Liver (tissue), 10 donors: ENCODE measurements at places on chromosomes 7 and 10. TPM values are rescaled to one million over a fixed set of nuclear protein-coding genes. Genes with fewer than 3 reads are reported as not detected.

The CDH23 gene
- 4.1 TPM for total RNA-seq

The A1CF gene
- total RNA-seq: 198 TPM

The CAMK2B gene
- not detected for total RNA-seq

The CPEB3 gene
- total RNA-seq: 8.4 TPM

The MMRN2 gene
- 12.1 TPM for total RNA-seq

The LIPK gene
- total RNA-seq: not detected

The SPDYE6 gene
- not detected for total RNA-seq

The SCART1 gene
- total RNA-seq: 1.0 TPM

The PDE6C gene
- total RNA-seq: not detected

The CLEC5A gene
- 0.33 TPM for total RNA-seq

The NEUROG3 gene
- not detected for total RNA-seq

GRCh38 chr7:136062625-136063325 is 85.6 kb upstream of the MTPN start:
- no peak for DNase-seq

DNA sequence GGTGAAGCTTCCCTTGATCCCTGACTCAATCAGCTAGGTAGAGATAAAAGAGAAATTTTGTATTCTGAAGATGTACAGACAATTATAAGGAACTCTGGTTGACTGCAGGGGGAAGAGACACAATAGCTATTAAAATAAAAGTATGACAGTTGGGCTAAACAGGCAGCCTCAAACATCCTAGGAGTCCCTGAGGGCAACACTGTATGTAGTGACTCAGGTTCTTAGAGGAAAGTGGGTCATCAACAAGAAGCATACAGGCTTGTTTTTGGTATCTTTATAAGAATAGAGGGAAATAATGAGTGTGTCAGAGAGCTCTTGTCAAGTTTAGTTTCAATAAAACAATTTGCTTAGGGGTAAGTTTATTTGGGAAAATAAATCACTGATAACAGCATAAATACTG is 150.3 kb downstream of the AUTS2 start:
- DNase-seq: no peak

GRCh38 chr7:4682621-4683042 is 537 bp downstream of the FOXK1 start:
- peak; percentile 46 for DNase-seq

DNA sequence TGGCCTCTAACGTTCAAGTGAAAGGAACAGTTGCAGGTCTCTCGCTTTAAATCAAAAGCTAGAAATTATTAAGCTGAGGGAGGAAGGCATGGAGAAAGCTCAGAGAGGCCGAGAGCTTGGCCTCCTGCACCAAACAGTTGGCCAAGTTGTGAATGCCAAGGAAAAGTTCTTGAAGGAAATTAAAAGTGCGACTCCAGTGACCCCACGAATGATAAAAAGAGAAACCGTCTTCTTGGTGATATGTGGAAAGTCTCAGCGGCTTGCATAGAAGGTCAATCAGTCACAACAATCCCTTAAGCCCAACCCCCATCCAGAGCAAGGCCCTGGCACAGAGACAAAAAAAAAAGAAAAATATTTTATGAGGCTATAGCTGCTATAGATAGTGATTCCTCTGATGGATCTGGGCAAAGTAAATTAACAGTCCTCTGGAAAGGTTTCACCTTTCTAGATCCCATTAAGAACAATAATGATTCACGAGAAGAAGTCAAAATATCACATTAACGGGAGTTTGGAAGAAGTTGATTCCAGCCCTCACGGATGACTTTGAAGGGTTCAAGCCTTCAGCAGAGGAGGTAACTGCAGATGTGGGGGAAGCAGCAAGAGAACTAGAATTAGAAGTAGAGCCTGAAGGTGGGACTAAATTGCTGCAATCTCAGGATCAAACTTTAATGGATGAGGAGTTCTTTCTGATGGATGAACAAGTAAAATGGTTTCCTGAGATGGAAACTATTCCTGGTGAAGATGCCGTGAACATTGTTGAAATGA is 42.5 kb upstream of the INPP5A start:
- DNase-seq: no peak

- no peak for DNase-seq
Observed at GRCh38 chr10:29767968-29768367, 133.2 kb upstream of the SVIL start.

- DNase-seq: no peak
Observed at GRCh38 chr10:44913350-44914081, 2.4 kb downstream of the TMEM72 start.

GRCh38 chr7:36048141-36048901 is 104.7 kb upstream of the EEPD1 start:
- DNase-seq: no peak

DNA sequence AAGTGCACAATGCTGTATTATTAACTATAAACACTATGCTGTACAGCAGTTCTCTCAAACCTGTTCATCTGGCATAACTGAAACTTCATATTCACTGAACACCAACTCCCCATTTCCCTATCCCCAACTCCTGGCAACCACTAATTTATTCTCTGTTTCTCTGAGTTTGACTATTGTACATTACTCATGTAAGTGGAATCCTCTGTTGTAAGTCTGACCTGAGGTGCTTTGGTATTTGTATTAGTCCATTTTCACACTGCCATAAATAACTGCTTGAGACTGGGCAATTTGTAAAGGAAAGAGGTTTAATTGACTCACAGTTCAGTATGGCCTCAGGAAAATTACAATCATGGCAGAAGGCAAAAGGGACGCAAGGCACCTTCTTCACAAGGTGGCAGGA is 266.3 kb downstream of the PPP1R3A start:
- DNase-seq: no peak

GRCh38 chr7:29496355-29497020 is 67.1 kb upstream of the PRR15 start:
- DNase-seq: no peak

- DNase-seq: no peak
Observed at GRCh38 chr10:87846023-87846422, 17.3 kb downstream of the KLLN start.

GRCh38 chr7:34931739-34932138 is 105.5 kb downstream of the DPY19L1 start:
- DNase-seq: no peak

GRCh38 chr7:128919881-128920799 is 9.6 kb upstream of the KCP start:
- no peak for DNase-seq

GRCh38 chr7:129907122-129907736 is 45.5 kb downstream of the UBE2H start:
- no peak for DNase-seq

DNA sequence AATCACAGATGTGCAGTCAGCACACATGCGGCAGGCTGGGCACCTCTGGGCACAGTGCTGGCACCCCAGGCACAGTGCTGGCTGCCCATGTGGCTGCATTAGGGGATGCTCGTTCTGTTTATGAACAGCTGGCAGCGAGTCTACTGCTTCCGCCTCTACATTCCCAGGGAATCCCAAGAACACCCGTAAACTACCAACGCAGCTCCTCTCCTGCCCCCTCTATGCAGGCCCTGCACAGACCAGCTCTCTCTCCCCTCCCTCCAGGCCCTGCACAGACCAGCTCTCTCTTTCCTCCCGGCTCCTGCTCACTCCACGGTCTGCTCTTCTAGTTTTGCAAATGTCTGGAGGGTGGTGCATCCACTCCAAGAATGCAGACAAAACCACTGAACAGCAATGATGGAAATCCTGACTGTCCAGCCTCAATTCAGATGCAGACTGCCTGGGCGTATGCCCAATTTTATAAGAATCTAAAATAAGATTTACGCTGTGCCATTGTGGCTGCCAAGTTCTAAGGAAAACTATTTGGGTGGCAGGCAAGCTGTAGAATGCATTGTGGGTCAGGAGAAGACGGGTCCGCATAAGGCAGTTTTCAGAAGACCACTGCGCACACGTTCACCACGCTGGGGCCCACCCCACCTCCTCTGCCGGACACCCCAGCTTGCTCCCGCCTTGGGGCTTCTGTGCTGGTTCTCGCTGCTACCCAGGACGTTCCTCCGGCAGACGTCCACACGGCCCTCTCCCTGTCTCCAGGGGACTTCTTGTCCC is 234.6 kb downstream of the ZMYND11 start:
- no peak for DNase-seq

DNA sequence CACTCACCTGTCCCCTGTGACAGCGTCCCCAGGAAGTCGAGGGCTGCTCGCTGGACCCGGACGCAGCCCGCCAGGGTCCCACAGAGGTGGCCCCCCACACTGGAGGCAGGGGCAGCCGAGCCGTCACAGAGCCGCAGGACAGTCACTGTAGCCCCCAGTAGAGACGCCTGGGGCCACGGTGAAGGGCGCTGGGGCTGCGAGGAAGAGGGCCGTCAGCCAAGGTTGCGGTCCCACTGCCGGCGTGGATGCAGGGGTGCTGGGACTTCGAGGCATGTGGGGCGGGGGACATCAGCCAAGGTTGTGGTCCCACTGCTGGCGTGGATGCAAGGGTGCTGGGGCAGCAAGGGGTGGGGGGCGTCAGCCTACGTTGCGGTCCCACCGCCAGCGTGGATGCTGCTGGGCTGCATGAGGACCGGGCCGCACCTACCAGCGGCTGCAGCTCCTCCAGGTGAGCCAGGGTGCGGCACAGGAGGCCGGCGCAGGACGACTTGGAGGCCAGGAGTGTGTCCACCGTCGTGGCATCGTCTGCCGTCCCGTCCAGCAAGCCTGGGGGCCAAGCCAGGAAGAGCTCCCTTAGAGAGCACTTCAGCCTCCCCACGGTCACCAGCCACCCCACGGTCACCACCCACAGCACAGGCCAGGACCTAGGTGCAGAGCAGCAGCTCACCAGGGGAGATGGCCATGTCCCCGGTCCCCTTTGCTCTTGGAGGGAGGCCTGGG is 13.9 kb downstream of the BRAT1 start:
- DNase-seq: no peak

DNA sequence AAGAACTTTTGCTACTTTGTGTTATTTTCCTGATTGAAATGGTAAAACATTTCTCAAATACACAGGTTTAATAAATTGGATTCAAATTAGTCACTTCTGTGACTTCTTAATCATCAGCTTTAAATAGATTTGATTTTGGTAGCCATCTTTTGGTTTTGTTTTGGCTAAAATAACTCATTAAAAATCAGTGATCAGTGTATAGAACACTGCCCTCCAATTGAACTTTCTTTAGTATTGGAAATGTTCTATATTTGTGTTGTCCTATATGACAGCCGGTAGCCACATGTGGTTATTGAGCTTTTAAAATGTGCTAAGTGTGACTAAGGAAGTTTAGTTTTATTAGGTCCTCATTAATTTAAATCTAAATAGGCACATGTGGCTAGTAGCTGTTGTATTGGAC is 50.4 kb downstream of the GLCCI1 start:
- DNase-seq: no peak

GRCh38 chr10:22723343-22723779 is 9.0 kb upstream of the PIP4K2A start:
- DNase-seq: no peak

DNA sequence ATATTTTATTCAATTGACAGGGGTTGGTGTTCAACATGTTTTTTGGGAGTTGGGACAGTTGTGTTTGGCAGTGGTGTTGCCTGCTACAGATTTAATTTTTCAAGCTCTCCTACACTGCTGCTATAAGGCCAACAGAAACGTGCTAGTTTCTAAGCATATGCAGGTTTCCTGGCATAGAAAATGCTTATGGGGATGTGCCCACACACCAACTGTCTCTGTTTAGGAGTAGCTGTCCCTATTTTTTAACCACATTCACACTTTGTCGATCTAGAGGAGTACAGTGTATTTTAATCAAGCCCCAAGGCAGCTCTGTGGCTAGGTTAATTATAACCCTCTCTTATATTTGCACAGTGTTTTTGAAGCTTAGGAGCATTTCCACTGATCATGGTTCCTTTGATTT is 28.6 kb downstream of the TMEM178B start:
- DNase-seq: no peak

DNA sequence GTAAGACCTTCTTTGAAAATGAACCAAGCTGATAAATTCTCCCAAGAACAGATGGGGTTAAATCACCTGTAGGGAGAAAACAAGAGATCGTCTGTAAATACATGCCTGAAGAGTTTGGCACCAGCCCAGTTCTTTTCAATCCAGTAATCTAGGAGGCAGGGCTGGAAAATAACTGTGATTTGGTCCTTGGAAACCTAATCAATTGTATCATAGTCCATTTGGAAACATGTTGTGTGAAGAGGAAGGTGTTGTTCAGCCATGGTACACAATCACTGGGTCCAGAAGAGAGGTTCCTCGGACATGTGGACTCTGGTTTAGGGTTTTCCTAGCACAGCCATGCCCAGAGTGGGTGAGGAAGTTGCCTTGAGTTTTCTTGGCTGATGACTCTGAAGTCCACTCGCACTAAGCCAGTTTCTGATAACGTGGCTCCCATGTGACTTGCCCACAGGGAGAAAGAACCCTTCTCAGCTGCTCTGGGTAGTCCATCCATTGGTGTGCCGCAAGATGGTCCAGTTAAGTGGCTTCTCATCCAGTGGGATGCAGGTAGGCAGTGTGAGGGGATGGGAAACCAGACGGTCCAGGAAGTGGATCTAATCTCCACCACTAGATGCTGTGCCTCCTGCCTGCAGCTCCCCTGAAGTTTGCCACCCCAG is 5.1 kb downstream of the BLNK start:
- no peak for DNase-seq

GRCh38 chr7:74429153-74429747 is 24.5 kb upstream of the GTF2IRD1 start:
- DNase-seq: no peak

- peak; percentile 84 for DNase-seq
Observed at GRCh38 chr10:71696628-71697326, 22.8 kb downstream of the C10orf105 start.

DNA sequence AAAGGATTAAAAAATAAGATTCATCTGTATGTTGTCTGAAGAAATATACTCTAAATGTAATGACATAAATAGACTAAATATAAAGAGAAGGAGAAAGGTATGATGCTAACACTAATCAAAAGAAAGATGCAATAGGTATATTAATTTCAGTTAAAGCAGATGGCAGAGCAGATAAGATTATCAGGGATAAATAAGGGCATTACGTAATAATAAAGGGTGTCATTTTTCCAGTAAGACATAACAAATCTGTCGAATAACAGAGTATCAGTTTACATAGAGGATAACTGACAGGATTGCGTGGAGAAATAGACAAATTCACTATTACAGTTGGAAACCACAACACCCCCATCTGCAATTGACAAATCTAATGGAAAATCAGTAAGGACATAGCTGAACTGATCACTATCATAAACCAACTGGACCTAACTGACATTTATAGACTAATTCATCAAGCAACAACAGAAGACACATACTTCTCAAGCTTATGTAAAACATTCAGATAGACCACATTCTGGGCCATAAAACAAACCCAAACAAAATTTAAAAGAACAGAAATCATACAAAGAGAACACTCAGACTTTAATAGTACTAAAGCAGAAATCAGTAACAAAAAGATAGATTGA is 384.1 kb upstream of the COBL start:
- DNase-seq: no peak

DNA sequence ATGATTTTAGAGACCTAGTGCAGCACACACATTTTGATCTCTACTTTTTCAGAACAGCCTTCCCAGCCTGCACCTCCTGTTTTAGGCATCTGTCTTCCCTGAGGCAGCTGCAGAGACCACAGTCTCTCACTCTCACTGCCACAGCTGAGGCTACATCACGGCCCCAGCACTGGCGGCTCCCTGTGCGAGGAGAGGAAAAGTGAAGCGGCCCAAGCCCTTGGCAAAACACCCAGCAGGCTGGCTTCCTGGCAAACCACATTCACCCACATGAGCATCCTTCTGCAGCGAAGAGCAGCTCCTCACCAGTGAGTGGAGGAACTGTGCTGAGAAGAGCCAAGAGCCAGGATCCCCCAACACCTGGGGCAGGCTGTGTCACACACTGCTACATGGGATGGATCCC is 14.0 kb downstream of the HUS1 start:
- DNase-seq: no peak

GRCh38 chr7:135186841-135187253 is 16.3 kb upstream of the CYREN start:
- no peak for DNase-seq

- DNase-seq: no peak
Observed at GRCh38 chr10:33216661-33217427, 117.6 kb downstream of the NRP1 start.
